Gastroesophageal sphincter (tissue), 4 donors: ENCODE measurements at places on chromosomes 2 and 18.

GRCh38 chr2:11559786-11560155, 25.9 kb downstream of the GREB1 start:
- H3K27me3 ChIP-seq, result peaks cover 7% of the 10 kb centered on the region
- no peaks in the 10 kb centered on the region for H3K4me1 ChIP-seq
- no peak overlapping the region for H3K4me3 ChIP-seq
- H3K27ac ChIP-seq, result no peak overlapping the region

DNA sequence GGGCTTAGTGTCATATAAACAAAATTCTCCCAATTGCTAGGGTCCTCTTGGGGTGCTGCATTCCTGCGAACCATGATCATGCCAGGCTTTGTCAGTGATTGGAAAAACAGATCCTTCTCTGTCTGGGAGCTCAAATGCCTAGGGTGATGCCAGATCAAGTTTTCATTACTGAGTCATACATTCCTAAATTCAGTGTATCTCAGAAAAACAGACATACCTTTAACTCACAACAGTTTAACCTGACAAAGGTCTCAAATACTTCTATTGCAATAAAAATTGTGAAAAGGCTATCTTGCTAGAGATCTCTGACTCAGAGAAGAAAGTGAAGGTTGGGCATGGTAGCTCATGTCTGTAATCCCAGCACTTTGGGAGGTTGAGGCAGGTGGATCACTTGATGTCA, 86.9 kb downstream of the SH3YL1 start:
- peaks cover 14% of the 10 kb centered on the region for H3K4me1 ChIP-seq
- H3K36me3 ChIP-seq, result no peaks in the 10 kb centered on the region
- peaks cover 5% of the 10 kb centered on the region for H3K27me3 ChIP-seq
- no peak overlapping the region for H3K27ac ChIP-seq
- no peak for ATAC-seq
- H3K4me3 ChIP-seq, result no peak overlapping the region

- no peaks in the 10 kb centered on the region for H3K36me3 ChIP-seq
- H3K4me3 ChIP-seq, result no peak overlapping the region
- ATAC-seq, result no peak
- H3K27me3 ChIP-seq, result no peaks in the 10 kb centered on the region
- peaks cover 15% of the 10 kb centered on the region for H3K4me1 ChIP-seq
Measured at GRCh38 chr2:145022666-145023333, 502.9 kb upstream of the ZEB2 start.

DNA sequence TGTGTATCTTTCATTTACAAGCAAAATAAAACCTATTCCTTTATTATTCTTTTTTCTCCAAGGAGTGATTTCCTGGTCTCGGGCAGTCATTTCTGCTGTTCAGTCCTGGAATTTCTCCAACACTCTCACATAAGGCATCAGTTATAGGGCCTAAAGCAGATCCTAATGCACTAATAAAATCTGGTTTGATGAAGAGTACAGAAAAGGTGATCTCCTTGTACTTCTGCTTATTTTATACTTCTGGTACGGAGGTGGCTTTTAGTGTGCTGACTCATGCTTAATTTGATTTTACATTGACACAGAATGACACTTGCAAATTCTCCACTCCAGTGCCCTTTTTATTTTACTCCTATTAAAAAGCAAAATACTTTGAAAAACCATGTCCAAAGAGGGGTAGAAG, 157.4 kb downstream of the DOK6 start:
- no peak overlapping the region for H3K4me3 ChIP-seq
- no peaks in the 10 kb centered on the region for H3K4me1 ChIP-seq
- no peaks in the 10 kb centered on the region for H3K27me3 ChIP-seq

DNA sequence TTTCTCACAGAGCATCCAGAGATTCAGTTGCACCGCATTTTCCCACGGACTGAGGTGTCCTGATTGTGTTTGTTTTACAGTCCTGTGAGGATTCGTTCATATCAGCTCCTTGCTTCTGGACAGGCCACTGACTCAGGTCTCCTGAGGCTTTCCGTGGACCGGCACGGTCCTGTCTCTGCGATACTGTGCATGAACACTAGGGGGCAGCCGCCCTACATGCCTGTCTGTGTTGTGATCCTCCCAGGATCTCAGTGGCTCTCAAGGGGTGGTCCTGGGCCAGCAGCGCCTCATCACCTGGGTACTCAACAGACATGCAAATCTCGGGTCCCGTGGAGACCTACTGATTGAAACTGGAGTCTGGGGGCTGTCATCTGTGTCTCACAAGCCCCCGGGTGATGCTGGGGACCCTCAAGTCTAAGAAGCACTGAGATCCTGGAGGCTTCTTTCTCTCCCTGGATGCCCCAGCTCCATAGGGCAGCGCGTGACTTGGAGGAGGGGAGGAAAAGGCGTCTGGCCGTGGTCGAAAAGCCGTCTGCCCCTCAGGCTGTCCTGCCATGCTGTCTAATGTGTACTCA, 28.9 kb downstream of the IL1R2 start:
- ATAC-seq, result peak; percentile 90
- H3K4me1 ChIP-seq, result peaks cover 3% of the 10 kb centered on the region
- no peak overlapping the region for H3K27ac ChIP-seq

DNA sequence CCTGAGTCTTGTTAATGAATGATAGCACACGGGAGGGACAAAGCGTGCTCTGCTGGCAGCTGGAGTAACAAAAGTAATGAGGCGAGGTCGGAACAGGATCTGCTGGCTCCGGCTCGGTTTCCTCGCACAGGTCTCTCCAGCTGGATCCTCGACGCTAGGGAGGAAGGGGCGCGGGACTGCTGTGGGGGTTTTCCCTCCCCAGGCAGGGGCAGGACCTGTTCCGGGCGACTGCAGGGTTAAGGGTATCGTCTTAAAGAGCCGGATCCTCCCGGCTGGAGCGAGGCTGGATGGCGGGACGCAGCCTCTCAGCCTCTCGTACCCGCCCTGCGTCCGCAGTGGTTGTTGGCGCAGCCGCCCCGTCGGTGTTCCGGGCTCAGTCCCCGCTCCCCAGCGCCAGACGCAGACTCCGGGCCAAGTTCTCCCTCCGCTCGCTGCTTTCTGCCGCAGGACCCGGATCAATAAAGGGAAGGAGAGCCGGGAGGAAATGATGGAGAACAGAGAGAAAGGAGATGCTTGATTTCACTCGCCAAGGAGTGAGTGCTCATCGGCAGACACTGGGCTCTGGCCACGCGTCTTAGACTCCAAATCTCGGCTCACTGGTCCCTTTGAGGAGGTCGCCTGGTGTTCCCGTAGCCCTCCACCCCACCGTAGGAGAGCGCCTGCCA, 1.1 kb upstream of the LIPG start:
- ATAC-seq, result peak; percentile 4
- H3K36me3 ChIP-seq, result no peaks in the 10 kb centered on the region
- H3K27me3 ChIP-seq, result peaks cover 71% of the 10 kb centered on the region
- peaks cover 24% of the 10 kb centered on the region for H3K4me1 ChIP-seq

DNA sequence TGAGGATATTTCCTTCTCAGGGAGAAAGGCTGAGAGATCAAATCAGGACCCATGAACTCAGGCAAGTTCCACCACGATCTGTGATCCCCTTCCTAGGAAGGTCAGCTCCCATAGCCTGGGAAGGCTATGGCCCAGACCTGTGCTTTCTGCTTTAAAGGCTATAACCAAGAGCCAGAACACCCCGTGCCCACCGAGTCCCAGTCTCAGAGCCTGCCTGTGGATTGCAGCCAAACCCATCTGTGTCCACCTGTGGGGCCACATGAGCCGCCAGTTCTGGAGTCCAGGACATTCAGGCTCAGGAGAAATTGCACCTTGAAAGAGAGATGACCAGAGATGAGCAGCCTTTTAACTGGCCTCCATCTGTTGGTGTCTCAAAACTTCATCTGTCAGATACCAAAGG, 46.9 kb downstream of the MAL start:
- H3K4me1 ChIP-seq, result peaks cover 12% of the 10 kb centered on the region
- H3K36me3 ChIP-seq, result no peaks in the 10 kb centered on the region
- H3K27me3 ChIP-seq, result peaks cover 56% of the 10 kb centered on the region
- no peak overlapping the region for H3K27ac ChIP-seq
- no peak overlapping the region for H3K4me3 ChIP-seq
